SK-N-SH treated with all-trans-retinoic acid at 6 μM for 48 hours (cell line): ENCODE measurements at places on chromosomes 4 and X.

DNA sequence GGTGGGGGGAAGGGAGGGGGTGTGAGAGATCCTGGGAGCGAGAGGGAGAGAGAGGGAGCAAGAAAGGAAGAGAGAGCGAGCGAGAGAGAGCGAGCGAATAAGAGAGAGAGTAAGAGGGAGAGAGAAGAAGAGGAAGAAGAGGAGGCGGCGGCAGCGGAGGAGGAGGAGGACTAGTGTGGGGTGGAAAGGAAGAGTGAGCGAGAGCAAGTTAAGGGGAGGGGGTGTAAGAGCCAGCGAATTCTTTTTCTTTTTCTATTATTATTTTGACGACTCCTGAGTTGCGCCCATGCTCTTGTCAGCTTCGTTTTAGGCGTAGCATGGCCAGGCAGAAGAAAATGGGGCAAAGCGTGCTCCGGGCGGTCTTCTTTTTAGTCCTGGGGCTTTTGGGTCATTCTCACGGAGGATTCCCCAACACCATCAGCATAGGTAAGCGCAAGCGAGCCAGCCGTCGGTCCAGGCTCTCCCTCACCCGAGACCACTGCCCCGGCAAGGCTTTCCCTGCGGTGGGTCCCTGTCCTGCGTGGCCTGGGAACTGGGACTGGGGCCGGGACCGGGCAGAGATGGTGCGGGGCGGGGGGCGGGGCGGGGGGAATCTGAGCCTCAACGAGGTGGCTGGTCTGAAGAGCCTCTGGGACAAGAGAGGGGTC is at the start of gene GRIA3:
Gene GRIA3 (plus strand): TSS at position 60 of the 647 bp plus-strand sequence. CDS start 258 bp downstream, at position 318.
- ATAC-seq = peak; percentile 19; the same call in 1 of the 3 replicates

DNA sequence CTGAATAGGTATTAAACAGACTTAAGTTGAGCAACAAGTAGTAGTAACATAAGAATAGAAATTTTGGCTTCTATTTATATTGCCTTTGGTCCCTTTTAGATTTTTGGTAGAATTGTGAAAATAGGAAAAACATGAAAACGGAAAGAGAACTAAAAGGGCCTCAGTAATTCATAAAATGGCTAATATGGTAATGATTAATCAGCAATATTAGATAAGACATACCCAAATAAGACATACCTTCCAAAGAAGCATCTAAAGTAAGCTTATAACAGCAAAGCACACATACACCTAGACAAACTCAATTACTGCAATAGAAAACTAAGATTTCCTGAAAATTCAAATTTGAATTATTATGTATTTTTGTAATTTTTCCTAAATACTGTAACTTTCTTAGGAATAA is 46.4 kb downstream of the CHIC2 start:
- ATAC-seq = no peak

DNA sequence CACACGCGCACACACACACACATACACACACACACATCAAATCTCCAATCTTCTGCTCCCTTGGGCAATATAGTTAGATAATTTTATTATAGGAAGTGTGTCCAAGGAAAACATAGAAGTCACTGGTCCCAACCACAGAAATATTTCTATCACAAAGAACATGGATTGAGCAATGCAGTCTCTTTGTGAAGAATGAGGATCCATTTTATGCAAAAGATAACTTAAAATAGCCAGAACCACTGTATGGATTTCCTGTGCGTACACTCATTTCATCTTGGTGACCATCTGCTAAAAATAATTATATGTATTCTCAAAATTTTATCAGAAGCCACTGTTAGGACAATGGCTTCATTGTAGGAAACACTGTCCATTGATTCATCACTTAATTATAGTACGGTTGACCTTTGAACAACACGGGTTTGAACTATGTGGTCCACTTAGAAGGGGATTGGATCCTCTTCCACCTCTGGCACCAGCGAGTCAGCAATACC is 169.6 kb upstream of the MXRA5 start:
- no peak for ATAC-seq

GRCh38 chrX:117680286-117680685 is 436.3 kb downstream of the KLHL13 start:
- no peak for ATAC-seq

DNA sequence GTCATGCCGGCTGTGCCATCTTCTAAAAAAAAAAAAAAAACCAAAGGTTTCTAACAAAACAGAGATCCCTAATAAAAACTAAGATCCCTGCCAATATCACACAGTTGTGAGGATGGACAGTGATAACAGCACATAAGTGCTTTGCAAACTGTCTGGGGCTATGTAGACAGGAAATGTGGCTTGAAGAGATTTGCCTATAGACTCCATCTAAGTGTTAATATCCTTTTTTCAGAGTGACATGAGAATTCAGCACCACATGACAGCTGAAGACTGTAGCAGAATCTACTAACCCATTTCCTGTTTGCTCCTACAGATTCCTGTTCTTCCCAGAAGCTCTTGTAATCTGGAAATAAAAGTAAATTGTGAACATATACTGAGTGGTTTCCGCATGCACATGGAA is 215.4 kb downstream of the KDR start:
- no peak for ATAC-seq

- no peak for ATAC-seq
Observed at GRCh38 chrX:116379854-116380253, 56.6 kb upstream of the SLC6A14 start.

DNA sequence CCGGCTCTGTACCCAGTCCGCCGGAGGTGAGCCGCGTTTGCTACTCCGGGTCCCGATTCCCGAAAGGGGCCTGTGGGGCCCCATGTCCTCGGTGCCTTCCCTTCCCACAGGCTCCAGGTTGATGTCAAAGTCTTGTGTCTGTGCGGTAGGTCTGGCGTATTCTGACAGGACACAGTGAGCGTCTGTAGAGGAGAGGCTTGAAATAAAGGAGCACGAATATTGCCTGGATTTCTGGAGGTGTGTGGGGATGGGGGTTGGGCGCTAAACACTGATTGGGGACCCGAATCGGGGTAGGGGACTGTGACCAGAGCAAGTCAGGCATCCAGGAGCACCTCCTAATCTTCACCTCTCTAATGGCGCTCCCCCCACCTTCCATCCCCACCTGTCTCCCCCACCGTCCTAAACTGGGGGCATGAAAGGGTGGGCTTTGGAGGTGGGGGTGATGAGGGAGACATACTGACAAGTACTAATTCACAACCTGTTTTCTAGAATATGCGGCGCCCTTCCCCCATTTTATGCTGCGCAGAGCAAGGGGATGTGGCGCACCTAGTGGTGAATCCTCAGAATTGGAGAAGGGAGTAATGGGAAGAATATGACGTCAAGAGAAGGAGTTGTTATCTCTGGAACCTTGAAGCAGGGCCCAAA is 855 bp downstream of the GPRASP2 start:
- peak; percentile 82 for ATAC-seq
